ENCODE measurements at places on chromosomes 3 and 15. TPM values are rescaled to one million over a fixed set of nuclear protein-coding genes. Genes with fewer than 3 reads are reported as not detected.

Gene HAPLN3
- 5.4 TPM for polyA plus RNA-seq

Gene ACTC1
- 1.7 TPM for polyA plus RNA-seq

Gene NRROS
- 4.5 TPM for polyA plus RNA-seq

Gene TOMM70
- 72.0 TPM for polyA plus RNA-seq

Gene CPNE9
- polyA plus RNA-seq, result not detected

Gene IL1RAP
- 15.8 TPM for polyA plus RNA-seq

Gene RHOV
- polyA plus RNA-seq, result 1.4 TPM

Gene LRRC31
- 0.21 TPM for polyA plus RNA-seq

Gene SCAMP5
- 29.0 TPM for polyA plus RNA-seq

Gene SPTSSB
- polyA plus RNA-seq, result 2.2 TPM

Gene TBL1XR1
- polyA plus RNA-seq, result 151 TPM

Gene ATP8B4
- 3.2 TPM for polyA plus RNA-seq

Gene MEX3B
- 49.7 TPM for polyA plus RNA-seq

Gene GOLGA6L7
- 0.85 TPM for polyA plus RNA-seq

Gene SLC25A38
- 37.3 TPM for polyA plus RNA-seq

Gene GOLGA8R
- 5.0 TPM for polyA plus RNA-seq

Gene IL20RB
- polyA plus RNA-seq, result 0.63 TPM

Gene PLSCR4
- polyA plus RNA-seq, result 26.4 TPM

Gene RFX7
- polyA plus RNA-seq, result 24.3 TPM

Data from left renal pelvis (tissue), 4 donors.